ENCODE measurements at places on chromosomes 7 and 10. TPM values are rescaled to one million over a fixed set of nuclear protein-coding genes. Genes with fewer than 3 reads are reported as not detected.

- H3K27me3 ChIP-seq, result peaks cover 14% of the 10 kb centered on the region
- no peak for DNase-seq
- H3K27ac ChIP-seq, result no peak overlapping the region
- H3K4me1 ChIP-seq, result peaks cover 4% of the 10 kb centered on the region
Measured at GRCh38 chr10:43352951-43353350, 18.5 kb upstream of the FXYD4 start.

- no peak for DNase-seq
- H3K4me3 ChIP-seq, result no peak overlapping the region
- H3K27me3 ChIP-seq, result no peaks in the 10 kb centered on the region
- peaks cover 11% of the 10 kb centered on the region for H3K4me1 ChIP-seq
Measured at GRCh38 chr10:75097666-75098285, 13.7 kb upstream of the SAMD8 start.

UCMA gene
- not detected for total RNA-seq

TMEM176A gene
- 57.4 TPM for total RNA-seq

FAM25G gene
- total RNA-seq, result not detected

PPP1R17 gene
- not detected for total RNA-seq

SH2D4B gene
- 1.4 TPM for total RNA-seq

All from lower lobe of right lung (tissue), 2 donors.